ENCODE measurements at places on chromosomes 12 and 14. TPM values are rescaled to one million over a fixed set of nuclear protein-coding genes. Genes with fewer than 3 reads are reported as not detected.

COCH gene
- total RNA-seq, result 3.4 TPM

TBC1D30 gene
- total RNA-seq, result 0.65 TPM

KLRC2 gene
- total RNA-seq, result not detected

LRFN5 gene
- total RNA-seq, result 0.33 TPM

L3HYPDH gene
- total RNA-seq, result 41.7 TPM

KRT6C gene
- not detected for total RNA-seq

SIX4 gene
- 15.8 TPM for total RNA-seq

RNF212B gene
- not detected for total RNA-seq

LRRC43 gene
- total RNA-seq, result 3.7 TPM

SLC39A2 gene
- not detected for total RNA-seq

CLEC4D gene
- not detected for total RNA-seq

KLRD1 gene
- not detected for total RNA-seq

MYO1H gene
- not detected for total RNA-seq

All from mesangial cell (primary cell).